ENCODE measurements at places on chromosomes 12 and 14.

DNA sequence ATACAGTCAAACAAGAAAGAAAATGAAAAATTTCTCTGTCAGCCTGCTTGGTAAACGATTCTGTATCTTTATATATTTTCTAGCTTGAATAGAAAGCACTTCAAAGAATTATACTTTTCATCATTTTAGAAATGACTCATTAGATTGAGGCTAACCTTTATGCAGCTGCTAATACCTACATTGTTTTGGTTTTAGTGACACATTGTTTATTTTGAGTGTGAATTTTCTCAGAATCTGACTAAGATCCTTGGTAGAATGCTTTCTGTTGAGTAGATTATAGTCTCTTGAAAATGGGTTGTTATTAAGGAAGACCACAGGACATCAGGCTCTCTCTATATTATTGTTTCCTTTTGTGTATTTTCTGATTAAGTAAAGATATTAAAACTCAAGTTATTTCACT lies at the start of gene PMCH:
PMCH (minus strand) TSS at position 45 of the 400 bp plus-strand sequence. CDS start 63 bp downstream, outside the sequence.
- no peak for DNase-seq

DNA sequence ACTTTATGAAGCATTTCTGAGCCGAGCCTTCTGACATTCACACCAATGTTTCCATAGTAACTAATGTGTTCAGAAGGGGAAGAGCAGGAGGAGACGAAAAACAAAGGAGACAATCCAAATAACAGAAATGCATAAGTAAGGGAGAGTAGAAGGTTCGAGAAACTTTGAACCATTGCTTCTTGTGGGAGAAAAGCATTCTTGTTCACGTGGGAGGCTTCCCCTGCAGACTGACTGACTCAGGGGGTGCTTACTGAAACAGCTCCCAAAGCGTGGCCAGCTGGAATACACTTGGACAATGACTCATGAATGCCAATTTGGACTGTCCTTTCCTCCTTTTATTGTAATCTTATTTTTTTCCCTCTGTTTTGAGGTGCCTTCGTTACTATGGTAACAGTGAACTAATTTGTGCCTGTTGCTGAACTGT lies 73.9 kb downstream of the NEDD1 start:
- no peak for DNase-seq

GRCh38 chr12:57515934-57516541 lies 4.3 kb downstream of the DDIT3 start:
- DNase-seq: no peak

DNA sequence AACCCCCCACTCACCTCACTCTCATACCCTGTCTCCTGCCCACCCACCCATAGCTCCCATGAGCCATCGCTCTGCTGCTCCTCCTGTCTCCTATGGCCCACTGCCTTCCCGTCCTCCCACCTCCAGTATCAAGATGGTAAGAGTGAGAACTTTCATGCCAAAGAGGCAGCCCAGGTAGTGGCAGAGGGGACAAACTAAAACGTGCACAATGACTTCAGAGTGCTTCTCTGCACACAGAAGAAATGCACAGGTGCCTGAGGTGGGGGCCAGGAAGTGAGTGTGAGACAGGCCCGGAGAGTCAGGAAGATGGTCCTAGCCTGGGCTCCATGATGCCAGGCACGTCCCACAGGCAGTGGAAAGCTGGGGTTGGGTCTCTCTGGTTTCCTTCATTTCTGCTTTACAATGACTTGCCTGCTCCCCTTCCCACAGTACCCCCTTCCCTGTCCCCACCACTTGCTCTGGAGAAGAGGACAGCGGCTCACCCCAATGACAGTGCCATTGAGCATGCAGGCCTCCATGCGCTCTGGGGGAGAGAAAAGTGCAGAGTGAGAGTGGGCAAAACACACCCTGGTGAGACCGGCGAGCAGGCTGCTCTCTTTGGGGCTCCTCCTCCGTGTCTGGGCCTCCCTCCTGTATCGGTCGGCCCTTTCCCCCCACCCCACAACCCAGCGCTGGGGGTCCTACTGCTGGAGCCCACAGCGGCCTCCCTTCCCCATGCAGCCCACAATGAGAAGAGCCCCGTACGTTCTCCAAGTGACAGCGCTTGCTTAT lies 22.8 kb upstream of the ANO2 start:
- DNase-seq: no peak

GRCh38 chr14:21024585-21025370 lies at the start of gene NDRG2:
Gene NDRG2, minus strand, starts transcription at chr14:21025061. Its CDS starts 1,746 bp downstream, at chr14:21023315.
- peak; percentile 64 for DNase-seq

- no peak for DNase-seq
Measured at GRCh38 chr12:64412459-64412858, 8.3 kb downstream of the XPOT start.
